ENCODE measurements at places on chromosomes 6 and 20.
A peak's percentile ranks its signal among the peaks of the same experiment; 100 is the strongest.

- DNase-seq: peak; percentile 53
Observed at GRCh38 chr20:47276851-47277534, 79.5 kb downstream of the ZMYND8 start.

GRCh38 chr20:45828589-45828988 lies 1.5 kb upstream of the TNNC2 start:
- no peak for DNase-seq

GRCh38 chr6:41092421-41093140 lies 19.8 kb downstream of the NFYA start:
- no peak for DNase-seq

DNA sequence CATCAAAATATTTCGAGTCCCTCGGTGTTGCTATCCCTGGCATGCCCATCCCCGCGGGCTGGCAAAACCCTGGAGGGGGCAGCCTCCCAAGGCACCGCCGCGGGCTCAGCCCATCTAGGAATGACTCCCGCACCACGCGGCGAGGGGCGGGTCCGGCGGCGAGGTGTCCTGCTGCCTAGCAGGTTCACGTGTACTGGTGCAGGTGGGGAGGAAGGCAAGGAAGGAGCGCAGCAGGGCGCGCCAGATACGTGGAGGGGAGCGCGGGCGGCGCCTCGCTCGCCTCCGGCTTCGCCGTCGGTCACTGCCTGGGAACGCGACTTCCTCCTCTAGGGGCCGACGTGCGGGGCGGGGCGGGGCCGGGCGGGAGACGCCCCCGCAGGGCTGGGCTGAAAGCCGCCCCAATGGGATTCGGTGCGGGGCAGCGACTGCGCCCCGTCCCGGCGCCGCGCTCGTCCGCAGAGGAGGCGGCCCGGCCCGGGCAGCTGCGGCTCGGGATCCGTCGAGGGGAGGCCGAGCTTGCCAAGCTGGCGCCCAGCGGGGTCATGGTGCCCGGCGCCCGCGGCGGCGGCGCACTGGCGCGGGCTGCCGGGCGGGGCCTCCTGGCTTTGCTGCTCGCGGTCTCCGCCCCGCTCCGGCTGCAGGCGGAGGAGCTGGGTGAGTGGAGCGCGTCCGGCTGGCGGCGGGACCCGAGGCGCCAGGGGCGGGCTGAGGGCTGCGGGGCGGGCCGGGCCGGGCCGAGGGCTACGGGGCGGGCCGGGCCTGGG lies at the start of gene DCBLD1:
DCBLD1 (plus strand) TSS at position 435 of the 764 bp plus-strand sequence; CDS start at position 543, 108 bp downstream.
- DNase-seq: peak; percentile 86

- no peak for DNase-seq
Observed at GRCh38 chr6:164640956-164641355, 668.4 kb downstream of the C6orf118 start.

DNA sequence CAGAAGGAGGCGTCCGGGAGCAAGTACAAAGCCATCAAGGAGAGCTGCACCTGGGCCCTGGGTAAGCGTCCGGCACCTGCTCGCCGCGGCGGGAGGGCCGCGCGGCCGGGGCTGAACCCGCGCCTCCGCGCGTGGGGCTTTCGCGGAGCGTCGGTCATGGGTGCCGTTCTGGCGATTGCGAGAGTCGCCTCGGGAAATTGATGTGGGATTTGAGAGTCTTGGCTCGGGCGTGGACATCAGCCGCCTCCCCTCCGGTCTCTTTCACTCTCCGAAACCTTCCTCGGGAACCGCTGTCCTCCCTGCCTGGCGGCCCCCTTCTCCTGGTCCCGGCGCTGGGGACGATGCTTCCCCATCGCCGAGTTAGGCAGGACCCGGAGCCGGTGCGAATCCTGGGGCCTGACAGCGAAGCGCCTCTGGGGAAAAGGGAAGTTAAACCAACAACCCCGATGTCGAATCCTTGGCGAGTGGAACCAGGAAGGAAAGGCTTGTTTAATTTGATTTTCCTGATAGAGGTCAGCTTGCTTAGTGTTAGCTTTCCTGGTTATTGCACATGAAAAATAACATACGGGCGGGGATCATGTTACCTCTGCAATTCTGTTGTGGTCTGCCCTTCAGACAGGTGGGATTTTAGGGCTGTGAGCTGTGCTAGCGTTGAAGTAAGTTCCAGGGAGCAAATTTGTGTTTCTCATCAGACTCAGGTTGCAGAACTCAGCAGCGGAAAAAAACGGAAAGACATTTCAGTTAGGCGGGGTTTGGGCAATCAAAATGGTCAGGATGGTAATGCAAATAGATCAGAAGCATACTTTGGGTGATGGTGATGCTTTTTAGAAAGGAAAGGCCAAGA lies 594 bp downstream of the ARFGEF3 start:
- peak; percentile 17 for DNase-seq

GRCh38 chr6:93749191-93749590 lies 329.8 kb upstream of the EPHA7 start:
- no peak for DNase-seq

GRCh38 chr6:130138116-130138908 lies 84.4 kb downstream of the SAMD3 start:
- DNase-seq: no peak

DNA sequence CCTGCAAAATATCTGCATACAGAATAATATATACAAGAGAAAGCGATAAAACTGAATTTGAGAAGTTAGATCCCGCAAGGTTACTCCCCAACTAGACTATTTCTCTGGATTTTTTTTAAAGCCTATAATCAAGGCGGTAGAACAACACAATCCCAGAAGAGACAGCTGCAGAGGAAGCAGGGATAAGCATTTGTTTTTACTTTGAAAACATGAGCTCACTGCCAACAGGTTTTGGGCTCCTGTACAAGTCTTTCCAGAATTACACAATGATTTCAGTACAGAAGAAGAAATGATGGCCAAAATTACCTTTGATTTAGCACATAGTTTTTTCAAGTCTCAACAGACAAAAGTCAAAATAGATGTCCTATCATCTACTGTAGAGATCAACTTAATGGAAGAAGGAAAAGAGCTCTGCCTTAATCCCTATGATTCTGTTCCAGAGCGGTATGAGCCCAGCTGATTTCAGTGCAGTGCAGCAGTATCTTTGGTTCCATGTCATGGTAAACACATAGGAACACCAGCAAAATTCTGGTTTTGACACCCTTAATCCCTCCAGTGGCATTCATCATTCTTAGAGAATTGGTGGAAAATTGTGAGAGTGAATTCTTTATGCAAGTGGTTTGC lies 304.3 kb downstream of the HDGFL1 start:
- DNase-seq: no peak

GRCh38 chr6:168206661-168207274 lies 112.8 kb downstream of the DACT2 start:
- no peak for DNase-seq

DNA sequence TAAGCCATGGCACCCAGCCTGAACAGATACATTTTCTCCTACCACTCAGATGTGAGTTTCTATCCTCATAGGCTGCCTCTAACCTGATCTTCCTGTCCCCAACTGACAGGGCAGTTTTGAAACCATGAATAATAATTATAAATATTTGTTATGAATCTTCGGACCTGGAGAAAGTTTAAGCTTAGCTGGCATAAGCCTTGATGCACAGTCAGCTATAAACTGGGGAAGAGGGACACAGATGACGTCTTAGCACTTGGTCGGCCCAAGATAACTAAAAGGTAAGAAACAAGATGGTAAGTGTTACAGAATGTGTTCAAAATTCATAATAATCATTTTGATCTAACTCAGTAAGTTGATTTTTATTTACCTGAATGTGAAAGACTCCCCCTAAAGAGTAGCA lies 8.1 kb downstream of the ZKSCAN4 start:
- DNase-seq: no peak

GRCh38 chr20:258269-258858 lies 840 bp downstream of the DEFB132 start:
- DNase-seq: no peak

DNA sequence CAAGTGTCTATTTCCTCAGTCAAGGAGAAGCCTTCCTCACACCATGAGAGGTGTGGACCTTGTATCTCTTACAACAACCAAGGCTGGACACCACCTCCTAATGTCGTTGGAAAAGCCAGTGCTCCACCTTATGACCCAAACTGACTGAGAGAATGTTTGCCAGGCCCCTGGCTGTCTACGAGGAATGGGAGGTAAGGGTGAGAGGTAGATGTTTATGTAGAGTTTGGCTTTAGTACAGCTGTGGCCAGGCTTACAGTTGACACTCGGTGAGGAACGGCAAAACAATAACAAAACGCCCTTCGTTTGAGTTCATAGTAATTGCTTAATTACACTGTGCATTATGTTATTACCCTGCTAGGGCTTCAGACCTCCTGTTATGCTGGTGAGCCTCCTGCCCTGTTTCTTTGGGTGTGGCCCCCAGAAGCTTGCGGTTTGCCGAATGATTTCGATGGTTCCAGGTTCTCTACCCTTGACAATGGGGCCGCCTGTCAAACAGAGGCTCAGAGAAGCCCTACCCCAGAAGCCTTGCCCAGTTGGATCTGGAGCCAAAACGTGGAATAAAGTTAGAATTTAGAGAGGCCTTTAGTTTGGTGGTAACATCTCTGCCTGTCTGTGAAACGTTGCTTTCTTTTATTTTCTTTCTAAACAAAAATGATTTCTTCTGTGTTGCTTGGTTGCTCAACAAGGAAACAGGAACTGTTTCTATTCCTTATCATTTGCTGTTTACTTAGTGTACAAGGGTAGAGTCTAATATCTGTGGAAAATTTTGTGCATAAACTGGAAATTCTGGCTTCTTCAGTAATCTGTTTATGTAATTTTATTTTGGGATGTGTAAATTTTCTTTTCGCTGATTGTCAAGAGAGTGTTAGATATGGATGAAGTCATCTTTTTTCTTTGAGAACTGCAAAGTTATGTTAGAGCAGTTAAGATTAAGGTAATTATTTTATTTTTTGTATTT lies 60.4 kb upstream of the FOXQ1 start:
- DNase-seq: no peak

- DNase-seq: no peak
Observed at GRCh38 chr20:39800111-39800510, 838.0 kb downstream of the DHX35 start.

- no peak for DNase-seq
Observed at GRCh38 chr6:7938562-7939183, 28.1 kb upstream of the TXNDC5 start.

GRCh38 chr20:11853359-11853758 lies 64.3 kb upstream of the BTBD3 start:
- DNase-seq: no peak

GRCh38 chr20:48748556-48748955 lies 79.2 kb downstream of the PREX1 start:
- no peak for DNase-seq

DNA sequence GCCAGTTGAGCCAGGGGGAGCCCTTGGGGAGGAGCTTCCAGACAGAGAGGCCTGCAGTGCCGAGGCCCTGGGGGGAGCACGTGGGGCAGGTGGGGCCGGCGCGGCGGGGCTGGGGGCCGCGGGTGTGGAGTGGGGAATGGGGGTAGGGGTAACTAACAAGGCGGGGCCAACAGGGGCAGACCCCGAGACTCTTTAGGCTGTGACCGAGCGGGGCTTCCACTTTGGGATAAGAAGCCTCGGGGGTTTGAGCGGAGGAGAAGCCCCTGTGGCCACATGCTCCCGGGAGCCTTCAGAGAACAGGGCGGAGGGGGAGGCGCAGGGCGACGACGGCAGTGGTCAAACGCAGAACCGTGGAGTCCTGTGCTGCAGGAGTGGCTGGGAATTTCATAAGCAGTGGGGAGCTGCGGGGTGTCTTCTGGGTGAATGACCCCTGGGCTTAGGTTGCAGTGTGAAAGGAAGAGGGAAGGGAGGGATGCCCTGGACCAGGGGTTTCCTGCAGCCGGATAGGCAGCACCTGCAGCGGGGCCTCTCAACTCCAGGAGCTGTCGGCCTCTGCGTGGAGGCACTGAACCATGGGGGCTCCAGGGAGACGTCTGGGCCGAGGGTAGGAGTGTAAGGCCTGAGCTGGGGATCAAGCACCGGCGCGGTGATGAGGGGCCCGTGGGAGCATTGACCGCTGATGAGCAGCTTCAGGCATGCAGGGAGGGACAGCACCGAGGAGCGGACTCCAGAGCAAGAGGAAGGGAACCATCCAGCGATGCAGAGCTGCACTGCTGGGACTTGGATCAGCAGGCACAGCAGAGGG lies 121.0 kb downstream of the SYNDIG1 start:
- DNase-seq: no peak

All from SJSA1 (cell line).